ENCODE measurements at places on chromosomes 7 and 10.

DNA sequence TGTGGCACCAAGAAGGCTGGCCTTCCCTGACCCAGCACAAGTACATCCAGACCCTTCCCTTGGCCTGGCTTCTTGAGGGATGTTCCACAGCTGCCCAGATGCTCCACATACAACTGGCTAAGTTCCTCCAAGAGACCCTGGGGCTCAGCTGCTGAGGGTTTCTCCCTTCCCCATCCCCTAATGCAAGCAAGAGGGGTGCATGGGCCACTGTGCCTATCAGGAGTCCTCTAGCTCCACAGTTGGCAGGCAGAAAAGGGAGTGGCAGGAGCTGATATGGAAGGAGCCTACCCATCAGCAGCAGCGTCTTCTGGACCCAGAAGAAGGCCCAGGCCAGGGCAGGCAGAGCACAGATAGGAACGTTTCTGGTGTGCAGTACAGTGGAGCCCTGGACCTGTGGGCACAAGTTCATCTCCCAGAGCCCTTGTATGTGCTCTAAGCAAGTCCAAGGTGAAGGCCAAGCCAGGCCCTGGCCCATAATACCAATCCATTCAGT is 26.2 kb downstream of the VSIR start:
- no peak for DNase-seq

- DNase-seq: no peak
These were observed 68.1 kb upstream of the NANOS1 start for GRCh38 chr10:118961436-118961835.

GRCh38 chr10:123149568-123150270 is 1.8 kb downstream of the HMX2 start:
- no peak for DNase-seq

DNA sequence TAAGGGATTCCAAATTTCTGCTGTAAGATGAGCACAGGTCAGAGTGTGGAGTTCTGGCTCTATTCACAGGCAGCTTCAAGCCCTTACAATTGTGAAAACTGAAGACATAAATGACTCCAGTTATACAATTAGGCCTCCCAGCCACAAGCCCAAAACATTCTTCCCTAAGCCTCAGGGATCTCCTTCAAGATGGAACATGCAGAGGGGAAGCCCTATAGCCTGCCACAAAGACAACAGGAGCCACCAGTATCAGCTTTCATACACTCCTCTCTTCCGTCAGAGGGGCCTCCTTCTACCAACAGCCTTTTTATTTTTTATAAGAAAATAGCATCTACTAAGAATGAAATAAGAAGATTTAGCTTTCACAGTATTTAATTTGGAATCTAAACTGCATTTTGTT is 46.5 kb downstream of the DLD start:
- DNase-seq: no peak

Data from fibroblast of skin of left biceps (primary cell).